Stimulated activated CD8-positive, alpha-beta memory T cell treated with anti-CD3 and anti-CD28 coated beads, Interleukin-12 subunit alpha, Interleukin-12 subunit beta, amount 100 ng/mL, for 4 hours (primary cell): ENCODE measurements at places on chromosomes 3 and 15.

- DNase-seq = no peak
These were observed 29.8 kb downstream of the ZNF592 start for GRCh38 chr15:84778194-84778593.

DNA sequence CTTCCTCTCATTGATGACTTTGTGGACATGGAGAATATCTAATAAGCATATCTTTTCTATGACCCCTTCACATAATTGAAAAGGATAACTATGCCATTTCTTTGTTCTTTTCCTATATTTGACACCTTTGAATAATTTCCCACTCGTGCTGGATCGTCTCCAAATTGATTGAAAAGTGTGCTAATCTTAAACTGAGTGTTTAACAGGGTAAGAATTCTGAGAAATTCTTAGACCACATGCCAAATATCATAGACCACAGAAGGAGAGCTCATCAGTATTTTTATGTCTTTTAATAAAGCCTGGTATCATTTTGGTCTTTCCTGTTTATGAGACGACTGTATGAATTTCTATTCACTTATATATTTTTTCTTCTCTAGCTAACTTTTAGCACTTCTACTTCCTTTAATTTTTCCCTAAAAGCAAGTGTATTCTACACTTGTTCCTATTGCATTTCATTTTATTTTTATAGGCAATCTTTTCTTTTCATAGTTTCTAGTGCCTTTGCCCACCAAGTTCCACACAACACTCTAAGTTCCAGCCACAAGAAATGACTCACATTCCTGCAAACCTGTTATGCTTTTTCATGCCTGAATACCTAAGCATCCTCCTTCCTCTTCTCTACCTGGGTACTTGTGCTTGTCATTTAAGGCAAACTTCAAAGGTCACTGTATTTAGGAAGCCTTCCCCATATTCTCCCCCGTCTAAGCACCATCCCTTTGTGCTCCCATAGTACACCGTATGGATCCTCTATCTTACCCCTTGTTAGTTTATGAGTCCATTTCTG lies 30.1 kb downstream of the KBTBD8 start:
- DNase-seq = no peak

- no peak for DNase-seq
These were observed 119.3 kb upstream of the CHD2 start for GRCh38 chr15:92780843-92781242.

GRCh38 chr3:150875548-150875947 lies 29.7 kb downstream of the MINDY4B start:
- no peak for DNase-seq

- no peak for DNase-seq
These were observed 350.1 kb upstream of the MCTP2 start for GRCh38 chr15:93881310-93881709.

DNA sequence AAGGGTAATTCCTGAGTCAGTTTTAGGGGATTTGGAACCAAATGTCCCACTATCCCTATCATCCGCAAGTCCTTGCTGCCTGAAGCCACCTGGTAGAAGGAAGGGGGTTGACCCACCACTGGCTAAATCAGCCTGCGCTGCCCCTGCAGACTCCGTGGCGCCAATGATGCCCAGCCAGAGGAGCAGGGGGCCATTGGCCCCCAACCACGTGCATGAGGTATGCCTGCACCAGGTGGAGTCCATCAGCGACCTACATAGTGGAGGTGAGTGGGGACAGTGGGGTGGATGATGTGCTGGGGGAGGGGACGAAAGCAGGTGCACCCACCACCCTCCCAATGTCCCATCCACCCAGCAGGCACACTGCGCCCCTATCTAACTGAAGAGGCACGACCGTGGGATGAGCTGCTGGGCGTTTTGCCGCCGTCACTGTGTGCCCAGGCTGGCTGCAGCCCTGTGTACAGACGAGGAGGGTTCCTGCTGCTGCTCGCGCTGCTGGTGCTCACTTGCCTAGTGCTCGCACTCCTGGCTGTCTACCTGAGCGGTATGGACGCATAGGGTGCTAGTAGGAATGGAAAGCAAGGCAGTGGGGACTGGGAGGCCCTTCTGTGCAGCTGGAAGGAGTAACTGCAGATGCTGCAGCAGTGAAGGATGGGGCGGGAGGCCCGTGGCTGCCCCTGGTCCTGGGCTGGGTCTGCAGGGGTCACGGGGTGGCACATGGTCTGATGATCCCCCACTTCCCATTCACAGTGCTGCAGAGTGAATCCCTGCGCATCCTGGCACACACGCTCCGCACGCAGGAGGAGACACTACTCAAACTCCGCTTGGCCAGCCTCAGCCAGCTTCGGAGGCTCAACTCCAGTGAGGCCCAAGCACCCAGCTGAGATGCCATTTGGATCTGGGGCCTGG lies 5.7 kb downstream of the IFRD2 start:
- no peak for DNase-seq

DNA sequence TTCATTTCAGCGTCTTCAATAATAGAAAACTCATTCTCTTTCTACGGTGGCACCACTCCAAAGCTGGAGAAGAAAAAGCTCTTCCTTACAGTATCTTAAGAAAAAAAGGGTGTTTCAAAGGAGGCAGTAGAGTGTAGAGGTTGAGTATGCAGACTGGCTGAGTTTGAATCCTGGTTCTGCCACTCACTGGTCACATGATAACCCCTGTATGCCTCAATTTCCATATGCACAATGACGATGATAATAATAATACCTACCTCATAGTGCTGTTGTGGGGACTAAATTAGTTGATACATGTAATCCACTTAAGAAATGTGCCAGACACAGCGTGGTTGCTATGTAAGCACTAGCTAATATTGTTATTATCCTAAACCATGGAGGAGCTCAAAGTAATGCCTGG lies 4.5 kb downstream of the ANP32A start:
- no peak for DNase-seq
